ENCODE measurements at places on chromosomes 4 and X.

DNA sequence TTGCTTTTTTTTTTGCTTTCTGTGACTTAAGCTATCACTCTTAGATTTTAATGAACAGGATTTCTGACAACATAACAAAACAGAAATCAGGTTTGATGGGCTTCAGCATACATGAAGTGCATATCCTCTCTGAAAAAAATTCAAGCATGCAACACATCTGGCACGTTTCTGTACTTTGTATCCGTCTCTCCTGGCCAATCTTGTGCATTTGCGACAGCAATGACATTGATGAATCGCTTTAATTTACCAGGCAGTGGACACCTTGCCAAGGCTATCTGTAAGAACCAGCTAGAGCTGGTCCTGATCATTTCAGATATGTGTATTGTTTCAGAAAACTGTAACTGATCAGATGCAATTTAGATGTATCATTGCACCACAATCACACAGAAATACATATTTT lies 93.3 kb downstream of the CCSER1 start:
- H3K27me3 ChIP-seq = no peaks in the 10 kb centered on the region
- H3K4me1 ChIP-seq = no peaks in the 10 kb centered on the region
- no peak for DNase-seq
- no peak overlapping the region for H3K27ac ChIP-seq
- H3K36me3 ChIP-seq = no peaks in the 10 kb centered on the region

GRCh38 chr4:96784336-96784735 lies 944.4 kb downstream of the PDHA2 start:
- peaks cover 1% of the 10 kb centered on the region for H3K4me1 ChIP-seq
- H3K36me3 ChIP-seq = no peaks in the 10 kb centered on the region
- no peak overlapping the region for H3K27ac ChIP-seq
- no peaks in the 10 kb centered on the region for H3K27me3 ChIP-seq

- no peak for DNase-seq
- H3K27me3 ChIP-seq = no peaks in the 10 kb centered on the region
- H3K27ac ChIP-seq = no peak overlapping the region
- H3K36me3 ChIP-seq = no peaks in the 10 kb centered on the region
- H3K4me1 ChIP-seq = no peaks in the 10 kb centered on the region
Measured at GRCh38 chr4:42609051-42609450, 47.9 kb downstream of the ATP8A1 start.

- no peaks in the 10 kb centered on the region for H3K4me1 ChIP-seq
- no peaks in the 10 kb centered on the region for H3K27me3 ChIP-seq
- H3K36me3 ChIP-seq = no peaks in the 10 kb centered on the region
- no peak for DNase-seq
Measured at GRCh38 chrX:46236411-46236810, 308.8 kb downstream of the ZNF674 start.

- H3K4me1 ChIP-seq = peaks cover 3% of the 10 kb centered on the region
- DNase-seq = no peak
- no peak overlapping the region for H3K27ac ChIP-seq
Measured at GRCh38 chr4:622071-622995, 3.0 kb upstream of the PDE6B start.

GRCh38 chr4:140851032-140851636 lies 94.9 kb upstream of the TBC1D9 start:
- no peaks in the 10 kb centered on the region for H3K4me1 ChIP-seq
- no peak overlapping the region for H3K27ac ChIP-seq
- H3K27me3 ChIP-seq = no peaks in the 10 kb centered on the region

DNA sequence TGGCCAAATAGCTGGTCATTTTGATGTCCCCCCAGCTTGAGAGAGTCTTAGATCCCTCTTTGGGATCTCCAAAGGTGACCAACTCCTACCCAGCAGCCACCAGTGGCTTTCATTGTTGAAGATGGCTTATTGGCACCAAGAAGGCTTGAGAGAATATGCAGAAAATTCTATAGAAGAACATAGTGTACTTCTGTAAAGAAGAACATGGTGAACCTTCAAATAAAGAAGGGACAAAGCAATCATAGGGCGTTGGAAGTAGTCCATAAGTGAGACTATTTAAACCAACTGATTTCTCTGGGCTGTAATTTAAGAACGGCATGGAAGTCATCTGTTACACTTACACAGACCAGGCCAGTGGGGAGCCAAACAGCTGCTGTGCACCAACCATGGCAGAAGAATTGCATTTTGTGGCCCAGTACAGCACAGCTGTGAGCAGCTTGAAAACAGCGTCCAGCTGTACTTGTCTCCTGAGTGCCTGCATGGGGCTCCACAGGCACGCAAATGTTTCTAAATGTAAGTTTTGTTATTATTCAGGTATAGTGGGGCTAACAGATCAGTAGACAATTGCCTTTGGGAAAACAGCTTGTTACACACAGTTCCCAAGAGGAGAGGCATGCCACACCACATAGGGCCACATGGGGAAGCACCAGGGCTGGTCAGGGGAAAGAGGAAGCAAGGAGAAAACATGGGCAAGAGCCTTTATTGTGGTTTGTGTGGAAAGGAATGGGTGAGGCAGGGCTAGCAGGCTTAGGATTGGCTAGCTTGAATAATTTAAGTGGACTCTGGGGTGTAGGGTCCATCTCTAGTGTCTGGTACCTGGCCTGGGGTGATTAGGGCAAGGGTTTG lies 125.0 kb downstream of the ARHGAP6 start:
- no peaks in the 10 kb centered on the region for H3K36me3 ChIP-seq
- H3K4me1 ChIP-seq = no peaks in the 10 kb centered on the region
- H3K27ac ChIP-seq = no peak overlapping the region
- H3K27me3 ChIP-seq = no peaks in the 10 kb centered on the region
- no peak for DNase-seq
- no peak overlapping the region for H3K4me3 ChIP-seq

- no peak overlapping the region for H3K27ac ChIP-seq
- no peaks in the 10 kb centered on the region for H3K36me3 ChIP-seq
- H3K27me3 ChIP-seq = no peaks in the 10 kb centered on the region
Measured at GRCh38 chr4:118758293-118758692, 73.1 kb downstream of the METTL14 start.

- no peak overlapping the region for H3K27ac ChIP-seq
- H3K4me3 ChIP-seq = peak overlapping the region; percentile 49
- H3K36me3 ChIP-seq = no peaks in the 10 kb centered on the region
Measured at GRCh38 chr4:184039963-184040383, 134.9 kb downstream of the STOX2 start.

DNA sequence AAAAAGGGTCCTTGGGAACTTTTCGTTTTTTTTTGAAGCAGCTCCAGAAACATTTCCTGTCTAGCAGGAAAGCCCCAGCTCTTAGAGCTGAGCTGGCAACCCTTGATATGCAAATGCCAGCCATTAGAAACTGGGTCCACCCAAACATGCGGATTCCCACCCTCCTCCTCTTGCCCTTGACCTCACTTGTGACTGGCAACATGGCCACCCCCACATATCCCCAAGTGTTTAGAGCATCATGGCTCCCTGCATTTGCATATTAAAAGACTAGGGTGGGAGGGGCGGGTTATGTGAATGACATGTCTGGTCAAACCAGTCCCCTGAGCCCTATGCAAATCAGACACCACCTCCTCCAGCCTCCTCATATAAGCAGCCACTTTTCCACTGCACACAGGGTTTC lies 671.1 kb downstream of the FAT4 start:
- H3K27me3 ChIP-seq = no peaks in the 10 kb centered on the region
- H3K4me3 ChIP-seq = no peak overlapping the region
- no peak for DNase-seq
- no peak overlapping the region for H3K27ac ChIP-seq

- DNase-seq = no peak
- peaks cover 15% of the 10 kb centered on the region for H3K36me3 ChIP-seq
- H3K27ac ChIP-seq = no peak overlapping the region
- no peaks in the 10 kb centered on the region for H3K27me3 ChIP-seq
- H3K4me1 ChIP-seq = no peaks in the 10 kb centered on the region
Measured at GRCh38 chrX:49000636-49001035, 1.4 kb downstream of the GRIPAP1 start.

Data from neuronal stem cell (in vitro differentiated cells).